NAMALWA (cell line): ENCODE measurements at places on chromosomes 11 and 22.

DNA sequence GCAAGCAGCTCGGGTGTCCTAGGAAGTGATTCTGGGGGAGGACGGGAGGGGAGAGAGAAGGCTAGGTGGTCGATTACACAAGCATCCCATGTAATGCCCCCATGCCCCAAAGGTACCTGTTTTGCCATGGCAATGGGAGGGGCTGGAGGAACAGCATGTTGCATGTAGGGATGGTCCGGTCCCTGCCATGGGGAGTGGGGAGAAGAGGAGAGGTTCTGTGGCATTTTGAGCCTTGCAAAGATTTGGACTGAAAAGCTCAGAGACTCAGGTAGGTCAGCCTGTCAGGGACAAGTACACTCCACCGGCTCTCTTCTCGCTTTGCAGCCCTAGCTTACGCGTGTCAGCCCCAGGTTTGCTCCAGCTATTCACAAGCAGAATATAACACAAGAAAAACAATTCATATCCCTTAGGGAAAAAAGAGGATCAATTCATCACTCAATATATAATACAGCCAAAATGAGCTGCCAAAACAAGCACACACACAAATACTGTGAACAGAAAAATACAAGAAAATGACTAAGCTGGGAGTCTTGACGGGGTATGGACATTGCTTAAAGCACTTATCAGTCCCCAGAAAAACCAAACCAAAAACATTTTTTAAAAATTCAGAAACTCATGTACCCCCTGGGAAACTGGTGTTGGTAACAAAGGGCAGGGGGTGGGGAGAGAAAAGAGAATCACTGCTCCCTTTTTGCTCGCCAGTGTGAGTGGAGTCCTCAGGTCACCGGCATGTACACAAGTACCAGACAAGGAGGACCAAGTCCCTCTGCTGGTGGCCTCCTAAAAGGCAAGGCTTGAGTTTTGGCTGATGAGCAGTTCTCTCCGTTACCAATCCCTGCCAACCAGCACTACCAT, 21.6 kb downstream of the APOL5 start:
- no peak for DNase-seq

DNA sequence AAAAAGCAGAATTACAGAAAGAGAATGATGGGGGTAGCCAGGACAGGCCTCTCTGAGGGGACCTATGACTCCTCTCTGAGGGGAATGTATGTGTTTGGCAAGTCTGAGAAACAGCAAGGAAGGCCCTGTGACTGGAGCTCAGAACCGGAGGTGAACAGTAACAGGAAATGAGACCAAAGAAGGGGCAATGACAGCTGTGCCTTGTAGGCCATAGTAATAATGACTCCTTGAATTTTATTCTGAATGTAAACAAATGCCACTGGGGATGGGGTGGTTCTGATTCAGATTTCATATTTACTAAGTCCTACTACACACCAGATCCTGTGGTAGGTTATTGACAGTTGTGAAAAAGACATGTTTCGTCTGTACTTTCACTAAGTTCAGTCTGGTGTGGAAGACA, 52.8 kb upstream of the APOA1 start:
- no peak for DNase-seq

- DNase-seq: no peak
Observed at GRCh38 chr11:85965202-85965601, 103.7 kb downstream of the PICALM start.

DNA sequence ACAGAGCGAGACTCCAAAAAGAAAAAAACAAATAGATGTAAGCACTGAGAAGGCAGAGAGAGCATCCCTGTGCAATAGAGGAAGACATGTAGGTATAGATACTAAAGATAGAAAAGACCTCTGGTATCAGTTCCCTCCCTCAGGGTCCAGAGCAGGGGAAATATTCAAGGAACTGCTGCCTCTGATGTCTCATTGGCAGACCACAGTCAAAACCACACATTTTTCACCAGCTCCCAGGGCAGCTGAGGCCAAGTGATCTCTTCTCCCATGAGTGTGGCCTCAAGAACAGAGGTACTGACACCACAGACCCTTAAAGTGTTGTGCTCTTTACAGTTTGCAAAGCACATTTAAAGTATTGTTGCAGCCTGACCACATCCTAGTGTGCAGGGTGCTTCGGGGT, 288.5 kb downstream of the NTM start:
- DNase-seq: no peak

- no peak for DNase-seq
Observed at GRCh38 chr22:43753688-43754087, 58.4 kb downstream of the EFCAB6 start.

DNA sequence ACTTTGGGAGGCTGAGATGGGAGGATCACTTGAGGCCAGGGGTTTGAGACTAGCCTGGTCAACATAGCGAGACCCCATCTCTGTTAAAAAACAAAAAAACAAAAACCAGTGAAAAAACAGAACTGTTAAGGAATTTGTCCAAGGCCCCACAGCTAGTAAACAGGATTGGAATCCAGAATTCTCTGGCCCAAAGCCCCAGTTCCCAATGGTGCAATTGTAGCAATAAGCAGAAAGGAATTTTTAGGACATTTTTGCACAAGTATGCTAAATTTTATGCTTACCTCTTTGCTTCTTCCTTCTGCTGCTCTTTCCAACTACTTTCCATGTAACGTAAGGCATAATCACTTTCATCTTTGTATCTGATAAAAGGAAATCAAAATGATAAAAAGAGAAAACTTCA, 11.6 kb downstream of the MISFA start:
- DNase-seq: no peak

DNA sequence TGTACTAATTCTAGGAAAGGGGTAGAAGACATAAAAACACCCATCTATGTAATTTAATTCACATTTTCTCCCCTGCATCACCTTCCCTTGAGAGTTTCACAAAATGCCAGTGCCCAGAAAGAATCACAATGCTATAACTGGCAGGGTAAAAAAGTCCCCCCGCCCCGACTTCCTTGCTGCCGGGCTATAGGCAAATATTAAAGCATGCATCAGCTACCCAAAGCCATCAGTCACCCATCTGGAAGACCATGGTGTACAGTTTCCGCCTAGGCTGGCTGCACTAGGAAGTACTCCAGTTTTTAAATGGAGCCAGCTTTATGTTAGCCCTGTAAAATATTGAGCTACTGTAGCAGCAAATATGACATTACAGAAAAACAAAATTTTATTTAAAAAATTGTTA, 67.8 kb downstream of the ST14 start:
- no peak for DNase-seq

DNA sequence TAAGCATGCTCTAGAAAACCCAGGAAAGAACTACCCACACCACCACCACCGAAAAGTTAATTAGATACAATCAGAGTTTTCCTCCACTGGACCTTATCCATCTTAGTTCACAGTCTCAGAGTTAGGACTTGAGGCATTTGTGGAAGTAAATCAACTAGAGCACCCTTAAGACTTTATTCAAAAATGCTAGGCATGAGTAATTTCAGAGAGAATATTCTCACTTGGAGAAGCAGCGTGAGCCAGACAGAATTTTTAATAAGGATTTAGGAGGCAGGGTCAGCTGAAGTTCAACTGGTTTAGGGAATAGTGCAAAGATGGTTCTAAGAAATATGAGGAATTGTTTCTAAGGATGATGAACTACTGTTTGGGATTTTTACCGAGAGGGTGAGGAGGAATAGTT, 1.2 kb upstream of the OLFML1 start:
- no peak for DNase-seq

DNA sequence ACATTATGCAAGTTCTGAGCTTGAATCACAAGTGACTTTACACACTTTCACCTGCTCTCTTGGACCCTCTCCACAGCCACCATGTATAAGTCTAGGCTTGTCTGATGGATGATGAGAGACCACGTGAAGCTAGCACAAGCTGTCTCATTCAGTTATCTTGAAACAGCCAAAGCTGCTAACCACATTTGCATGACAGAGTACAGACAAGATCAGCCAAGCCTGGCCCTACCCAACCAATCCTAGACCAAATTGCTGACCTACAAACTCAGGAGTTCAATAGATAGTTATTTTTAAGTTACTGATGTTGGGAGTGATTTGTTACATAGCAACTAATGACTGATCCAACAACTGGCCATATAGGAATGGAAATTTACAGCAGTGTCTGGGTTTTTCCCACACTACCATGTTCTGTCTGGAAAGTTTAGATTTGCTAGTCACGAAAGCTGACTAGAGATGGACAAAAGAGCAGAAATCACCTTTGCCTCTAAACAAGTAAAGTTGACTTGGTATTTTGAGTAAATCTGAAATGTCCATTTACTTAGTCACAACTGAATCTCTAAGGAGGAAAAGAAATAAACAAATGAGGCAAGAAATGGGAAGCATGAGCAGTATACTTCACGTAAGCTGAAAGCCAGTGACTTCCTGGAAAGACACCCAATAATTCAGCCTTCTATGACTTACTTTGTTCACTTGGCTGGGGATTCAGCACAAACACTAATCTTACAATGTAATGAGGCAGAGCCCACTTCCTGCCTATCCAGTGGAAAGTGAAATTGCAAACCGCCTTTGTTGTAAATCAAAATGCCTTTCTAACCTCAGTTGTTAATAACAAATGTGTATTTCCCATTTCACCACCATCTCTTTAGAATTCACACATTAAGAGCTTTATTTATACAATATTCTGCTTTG, 101.7 kb downstream of the FAM181B start:
- no peak for DNase-seq

GRCh38 chr11:33663121-33663520, 37.5 kb downstream of the C11orf91 start:
- no peak for DNase-seq

- DNase-seq: no peak
Observed at GRCh38 chr11:64969209-64969608, 2.7 kb downstream of the MAJIN start.

GRCh38 chr11:61973476-61974162, 6.2 kb upstream of the FTH1 start:
- no peak for DNase-seq

DNA sequence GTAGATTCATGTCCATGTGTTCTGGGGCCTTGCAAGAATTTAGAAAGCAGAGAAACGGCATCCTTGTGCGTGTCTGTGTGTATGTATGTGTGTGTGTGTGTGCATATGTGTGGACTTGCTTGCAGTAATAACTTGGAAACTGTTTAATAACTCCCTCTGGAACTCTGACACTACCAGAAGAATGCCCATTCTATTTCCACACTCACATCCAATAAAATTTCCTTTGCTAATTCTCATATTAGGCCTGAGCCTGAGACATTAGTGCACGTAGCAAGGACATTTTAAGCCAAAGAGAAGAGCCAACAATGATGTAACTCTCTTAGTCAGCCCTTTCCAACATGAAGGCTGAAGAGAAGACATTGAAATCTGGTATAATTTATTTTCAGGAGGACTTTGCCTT, 3.2 kb downstream of the OR4D6 start:
- no peak for DNase-seq

DNA sequence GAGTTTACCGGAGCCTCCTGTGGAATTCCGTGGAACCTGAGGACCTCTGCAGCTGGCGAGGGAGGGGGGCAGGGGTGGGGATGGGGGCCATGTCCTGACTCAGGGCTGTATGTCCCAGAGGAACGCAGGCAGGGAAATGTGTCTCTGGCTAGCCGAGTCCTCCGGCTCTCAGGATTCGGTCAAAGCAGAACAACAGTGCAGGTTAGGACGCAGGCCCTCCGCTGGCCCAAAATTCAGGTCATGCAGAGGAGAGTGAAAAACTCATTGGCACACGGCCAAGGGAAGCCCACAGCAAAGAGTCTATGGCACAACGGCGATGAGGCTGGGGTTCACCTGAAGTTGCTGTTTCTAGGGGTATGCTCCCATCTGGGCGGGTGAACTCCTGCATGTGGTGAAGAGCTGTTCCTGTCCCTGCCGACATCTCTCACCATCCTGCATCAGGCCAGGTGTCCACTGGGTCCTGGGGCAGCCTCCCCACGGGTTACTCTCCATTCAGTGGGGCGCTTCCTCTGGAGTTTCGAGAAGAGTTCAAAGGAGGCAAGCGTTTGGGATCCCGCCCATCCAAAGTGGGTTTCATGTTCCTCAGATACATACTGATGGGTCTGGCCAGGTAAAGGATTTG, 1055.3 kb downstream of the BRD1 start:
- no peak for DNase-seq

- no peak for DNase-seq
Observed at GRCh38 chr11:58028687-58029411, 1.9 kb upstream of the OR6Q1 start.

- no peak for DNase-seq
Observed at GRCh38 chr11:45108070-45109064, 38.1 kb upstream of the PRDM11 start.

DNA sequence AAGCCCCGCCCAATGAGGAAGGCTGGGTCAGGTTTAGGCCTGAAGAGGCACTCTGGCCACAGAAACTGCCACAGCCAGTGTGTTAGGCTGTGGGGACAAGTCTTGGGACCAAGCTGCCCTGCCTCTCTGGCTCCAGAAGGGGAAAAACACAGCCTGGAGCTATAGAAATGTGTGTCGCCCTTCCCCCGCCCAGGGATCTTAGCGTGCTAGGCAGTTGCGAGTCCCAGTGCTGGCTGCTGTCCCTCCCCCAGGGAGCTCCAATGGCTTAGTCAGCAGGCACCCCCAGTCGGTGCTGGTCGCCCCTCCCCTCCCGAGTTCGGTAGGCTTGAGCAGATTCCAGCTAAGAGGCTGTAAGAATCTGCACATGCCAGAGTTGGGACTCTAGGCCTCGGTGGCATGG, 99.5 kb upstream of the API5 start:
- no peak for DNase-seq

DNA sequence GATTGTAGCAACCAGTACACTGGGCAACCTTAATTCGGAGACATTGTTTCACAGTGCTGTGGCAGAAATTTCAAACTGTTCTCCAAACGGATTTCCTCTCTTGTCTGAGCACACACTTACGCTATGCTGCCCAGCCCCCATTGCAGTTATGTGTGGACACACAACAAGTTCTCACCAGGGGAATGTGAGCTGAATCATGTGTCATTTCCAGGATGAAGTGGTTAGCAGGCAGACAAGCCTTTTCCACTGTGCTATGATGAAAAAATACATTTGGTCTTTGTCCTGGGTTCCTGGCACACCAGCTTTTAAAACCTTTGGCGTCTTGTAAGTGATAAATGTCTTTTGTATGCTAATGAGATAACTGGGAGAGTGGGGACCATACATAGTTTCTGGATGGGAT, 46.9 kb upstream of the SYT9 start:
- DNase-seq: no peak

GRCh38 chr22:47565607-47566006, 803.2 kb downstream of the TBC1D22A start:
- no peak for DNase-seq

GRCh38 chr11:73760135-73760678, 667 bp downstream of the RAB6A start:
- no peak for DNase-seq

DNA sequence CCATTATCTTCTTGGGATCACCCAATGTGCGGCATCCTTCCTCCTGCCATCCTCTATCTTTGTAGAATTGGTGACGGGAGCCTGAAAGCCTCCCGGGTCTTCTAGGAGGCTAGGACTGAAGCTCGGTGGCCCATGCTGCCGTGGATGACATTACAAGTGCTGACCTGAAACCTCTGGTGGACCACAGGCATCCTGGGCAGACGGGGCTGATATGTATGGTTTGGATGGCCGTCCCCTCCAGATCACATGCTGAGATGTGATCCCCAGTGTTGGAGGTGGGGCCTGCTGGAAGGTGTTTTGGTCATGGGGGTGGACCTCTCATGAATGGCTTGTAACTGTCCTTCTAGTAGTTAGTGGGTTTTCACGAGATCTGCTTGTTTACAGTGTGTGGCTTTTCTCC, 1525.8 kb downstream of the BRD1 start:
- DNase-seq: no peak

GRCh38 chr22:31106731-31107177, 614 bp downstream of the SELENOM start:
- DNase-seq: no peak
